ENCODE measurements at places on chromosomes 1 and 21.
A peak's percentile ranks its signal among the peaks of the same experiment; 100 is the strongest.

GRCh38 chr1:40773748-40774265 lies 9.8 kb upstream of the KCNQ4 start:
- DNase-seq, result no peak

GRCh38 chr1:41241354-41241748 lies 755 bp downstream of the SCMH1 start:
- DNase-seq, result peak; percentile 60

- no peak for DNase-seq
Observed at GRCh38 chr1:3672971-3673361, 20.6 kb downstream of the TP73 start.

- DNase-seq, result no peak
Observed at GRCh38 chr1:23118957-23119792, 49.5 kb downstream of the LUZP1 start.

DNA sequence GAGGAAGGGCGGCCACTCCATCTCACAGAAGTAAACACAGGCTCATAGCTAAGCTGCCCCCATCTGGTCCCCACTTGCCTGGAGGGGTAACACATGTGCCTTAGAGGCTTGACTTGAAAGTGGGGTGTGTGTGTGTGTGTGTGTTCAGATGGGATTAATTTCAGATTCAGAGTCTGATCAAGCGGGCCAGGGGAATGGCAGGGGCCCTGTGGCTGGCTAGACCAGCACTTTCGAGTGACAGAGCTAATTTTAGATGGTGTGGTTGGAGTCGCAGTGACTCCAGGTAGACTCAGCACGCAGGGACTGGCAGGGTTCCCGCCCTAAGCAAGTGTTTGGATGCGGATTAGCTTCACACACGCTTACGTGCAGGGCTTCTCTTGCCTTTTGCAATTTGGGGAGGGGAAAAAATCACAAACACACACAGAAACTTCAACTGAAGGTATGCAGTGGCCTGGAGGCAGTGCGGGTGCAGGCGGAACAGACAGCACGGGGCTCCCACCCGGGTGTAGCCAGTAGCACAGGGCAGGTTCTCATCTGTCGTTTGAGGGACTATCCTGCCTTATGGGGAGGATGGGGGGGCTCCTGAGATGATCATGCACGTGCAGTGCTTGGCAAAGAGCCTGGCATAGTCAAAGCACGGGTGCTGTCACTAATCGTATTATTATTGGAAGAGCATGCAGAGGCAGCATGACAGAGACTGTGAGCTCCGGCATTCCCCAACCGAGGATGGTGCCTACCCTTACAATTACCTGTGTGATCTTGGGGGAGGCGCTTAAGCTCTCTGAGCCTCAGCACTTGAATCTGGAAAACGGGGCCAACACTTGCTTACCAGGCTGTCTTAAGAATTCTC lies 1.3 kb downstream of the EDN2 start:
- no peak for DNase-seq

GRCh38 chr1:154747380-154747739 lies 122.7 kb downstream of the KCNN3 start:
- no peak for DNase-seq

DNA sequence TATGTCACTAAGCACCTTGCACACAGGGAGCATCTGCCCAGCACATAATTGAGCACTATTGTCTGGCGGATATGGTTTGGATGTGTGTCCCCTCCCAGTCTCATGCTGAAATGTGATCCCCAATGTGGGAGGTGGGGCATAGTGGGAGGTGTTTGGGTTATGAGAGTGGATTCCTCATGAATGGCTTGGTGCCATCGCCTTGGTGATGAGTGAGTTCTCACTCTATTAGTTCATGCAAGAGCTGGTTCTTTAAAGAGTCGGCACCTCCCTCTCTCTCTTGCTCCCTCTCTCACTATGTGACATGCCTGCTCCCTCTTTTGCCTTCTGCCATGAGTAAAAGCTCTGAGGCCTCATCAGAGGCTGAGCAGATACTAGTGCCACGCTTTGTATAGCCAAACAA lies 9.5 kb downstream of the CTSK start:
- DNase-seq, result no peak

- DNase-seq, result peak; percentile 87
Observed at GRCh38 chr1:26275580-26276431, 4.1 kb upstream of the SH3BGRL3 start.
